ENCODE measurements at places on chromosomes 2 and 18. TPM values are rescaled to one million over a fixed set of nuclear protein-coding genes. Genes with fewer than 3 reads are reported as not detected.

The PLEK gene
- total RNA-seq = 0.36 TPM

DNA sequence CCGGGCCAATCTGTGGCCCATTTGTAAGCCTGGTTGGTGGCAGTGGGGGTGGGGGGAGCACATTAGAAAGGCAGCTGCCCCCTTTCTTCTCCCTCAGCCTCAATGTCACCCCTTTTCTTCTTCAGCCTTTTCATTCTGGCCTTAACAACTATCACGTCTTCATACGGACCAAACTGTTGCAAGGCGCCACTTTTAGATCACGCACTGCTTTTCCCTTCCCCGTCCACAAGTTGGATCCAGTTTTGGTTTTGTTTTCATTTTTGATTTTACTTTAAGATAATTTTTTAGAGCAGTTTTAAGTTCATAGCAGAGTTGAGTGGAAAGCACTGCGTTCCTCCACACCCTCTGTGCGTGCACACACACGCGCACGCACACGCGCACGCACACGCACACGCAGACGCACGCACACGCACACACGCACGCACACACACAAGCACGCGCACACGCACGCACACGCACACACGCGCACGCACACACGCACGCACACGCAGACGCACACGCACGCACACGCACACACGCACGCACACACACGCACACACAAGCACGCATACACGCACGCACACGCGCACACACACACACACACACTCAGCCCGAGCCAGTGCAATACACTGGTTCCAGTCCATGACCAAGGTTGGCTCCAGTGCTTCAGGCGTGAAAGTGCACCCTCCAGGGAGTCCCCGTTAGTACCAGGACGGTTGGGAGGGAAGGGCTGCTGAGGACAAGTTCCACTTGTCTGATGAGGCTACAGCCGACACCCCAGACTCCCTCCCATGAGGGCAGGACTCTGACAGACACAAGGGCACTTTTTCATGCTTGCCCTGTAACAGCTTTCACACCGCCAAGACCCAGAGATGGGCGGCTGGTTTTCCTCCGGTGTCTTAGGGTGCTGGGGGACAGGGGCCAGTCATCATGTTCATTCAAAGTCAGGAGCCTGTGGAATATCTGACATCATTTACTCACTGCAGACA, 22.4 kb downstream of the FBLN7 start:
- peak; percentile 78 for DNase-seq
- no peak overlapping the region for H3K4me3 ChIP-seq
- H3K27me3 ChIP-seq = no peaks in the 10 kb centered on the region
- no peak overlapping the region for H3K27ac ChIP-seq

DNA sequence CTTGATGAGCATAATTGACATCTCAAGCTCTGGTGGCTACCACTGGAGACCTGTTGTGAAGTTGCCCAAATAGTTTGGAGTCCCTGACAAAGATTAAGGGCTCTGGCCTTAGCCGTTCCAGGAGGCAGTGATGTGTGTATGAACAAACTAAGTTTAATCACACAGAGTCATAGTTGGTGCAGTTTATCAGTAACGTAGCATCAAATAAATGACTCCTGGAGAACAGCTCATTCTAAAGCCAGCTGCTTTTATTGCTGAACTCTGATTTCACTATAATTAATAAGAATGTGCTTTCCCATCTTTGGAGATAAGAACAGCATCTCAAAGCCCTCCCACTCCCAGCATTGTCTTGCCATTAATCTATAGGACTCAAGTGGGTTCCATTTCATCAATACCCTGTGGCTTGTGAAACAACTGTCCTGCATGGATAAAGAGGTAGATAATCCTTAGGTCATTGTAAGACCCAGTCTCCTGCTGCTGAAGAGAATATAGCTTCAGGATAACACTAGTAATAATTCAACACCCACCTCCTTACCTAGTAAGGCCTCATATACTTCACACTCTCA, 211.4 kb upstream of the THUMPD2 start:
- DNase-seq = no peak
- H3K27ac ChIP-seq = peak overlapping the region; percentile 85

DNA sequence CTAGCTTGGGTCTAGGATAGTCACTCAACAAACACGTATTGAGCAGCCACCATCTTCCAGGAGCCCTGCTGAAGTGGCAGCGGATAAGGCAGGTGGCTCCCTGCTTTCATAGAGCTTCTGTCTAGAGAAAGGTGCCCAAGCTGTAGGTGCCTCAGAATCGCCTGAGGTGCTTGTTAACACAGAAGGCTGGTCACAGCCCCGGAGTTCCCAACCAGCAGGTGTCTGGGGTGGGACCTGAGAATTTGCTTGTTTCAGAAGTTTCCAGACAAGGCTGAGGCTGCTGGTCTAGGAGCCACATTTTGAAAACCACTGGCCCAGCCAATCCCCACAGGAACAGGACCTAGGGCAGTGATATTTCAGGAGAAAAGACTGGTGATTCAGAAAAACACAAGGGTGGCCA, 45.3 kb upstream of the SMAD7 start:
- peaks cover 50% of the 10 kb centered on the region for H3K4me1 ChIP-seq
- peak overlapping the region; percentile 99 for H3K27ac ChIP-seq
- no peaks in the 10 kb centered on the region for H3K27me3 ChIP-seq
- H3K36me3 ChIP-seq = no peaks in the 10 kb centered on the region
- H3K4me3 ChIP-seq = no peak overlapping the region

DNA sequence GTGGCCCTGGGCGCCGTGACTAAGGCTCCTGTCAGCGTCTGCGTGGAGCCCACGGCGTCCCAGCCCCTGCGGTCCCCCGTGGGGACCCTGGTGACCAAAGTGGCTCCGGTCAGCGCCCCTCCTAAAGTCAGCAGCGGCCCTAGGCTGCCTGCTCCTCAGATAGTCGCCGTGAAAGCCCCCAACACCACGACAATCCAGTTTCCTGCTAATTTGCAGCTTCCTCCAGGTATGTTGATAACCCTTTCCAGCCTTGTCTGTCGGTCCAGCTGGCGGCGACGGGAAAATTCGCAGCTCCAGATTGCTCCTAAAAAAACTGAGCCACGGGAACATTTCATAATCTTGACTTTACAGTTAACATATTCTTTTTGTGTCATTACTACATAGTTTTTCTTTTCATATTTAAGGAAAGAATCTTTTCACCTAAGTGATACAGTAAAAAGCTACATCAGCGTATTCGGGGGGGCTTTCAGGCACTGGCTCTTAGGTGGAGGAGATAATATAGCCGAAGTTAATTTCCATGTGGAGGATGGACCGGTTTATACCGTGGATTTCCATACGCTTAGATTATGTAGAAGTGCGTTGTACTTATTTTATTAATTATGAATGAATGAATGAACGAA, 916 bp downstream of the TAF4B start:
- peak overlapping the region; percentile 86 for H3K4me3 ChIP-seq
- no peaks in the 10 kb centered on the region for H3K36me3 ChIP-seq
- no peaks in the 10 kb centered on the region for H3K27me3 ChIP-seq
- DNase-seq = no peak

DNA sequence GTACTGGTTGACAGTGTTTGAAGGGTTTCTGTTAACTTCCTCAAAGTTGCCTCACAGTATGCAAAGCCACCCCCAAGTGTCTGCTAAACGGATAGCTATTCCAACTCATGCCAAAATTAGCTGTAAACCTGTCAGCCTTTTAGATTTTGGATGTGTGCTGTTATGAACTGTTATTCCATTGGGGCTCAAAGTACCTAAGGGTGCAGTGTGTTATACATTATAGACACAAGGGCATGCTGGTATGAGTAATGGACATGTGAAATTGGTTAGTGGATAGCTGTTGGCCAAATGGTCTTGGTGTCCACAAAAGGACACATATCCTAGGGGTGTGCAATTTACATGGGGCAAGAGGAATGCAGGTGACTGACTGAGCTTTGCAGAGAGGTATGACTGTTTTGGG, 33.7 kb upstream of the CCBE1 start:
- no peaks in the 10 kb centered on the region for H3K36me3 ChIP-seq
- no peak overlapping the region for H3K27ac ChIP-seq
- H3K4me1 ChIP-seq = peaks cover under 1% of the 10 kb centered on the region

Measured in osteoblast (primary cell).